ENCODE measurements at places on chromosomes 1 and 21.

DNA sequence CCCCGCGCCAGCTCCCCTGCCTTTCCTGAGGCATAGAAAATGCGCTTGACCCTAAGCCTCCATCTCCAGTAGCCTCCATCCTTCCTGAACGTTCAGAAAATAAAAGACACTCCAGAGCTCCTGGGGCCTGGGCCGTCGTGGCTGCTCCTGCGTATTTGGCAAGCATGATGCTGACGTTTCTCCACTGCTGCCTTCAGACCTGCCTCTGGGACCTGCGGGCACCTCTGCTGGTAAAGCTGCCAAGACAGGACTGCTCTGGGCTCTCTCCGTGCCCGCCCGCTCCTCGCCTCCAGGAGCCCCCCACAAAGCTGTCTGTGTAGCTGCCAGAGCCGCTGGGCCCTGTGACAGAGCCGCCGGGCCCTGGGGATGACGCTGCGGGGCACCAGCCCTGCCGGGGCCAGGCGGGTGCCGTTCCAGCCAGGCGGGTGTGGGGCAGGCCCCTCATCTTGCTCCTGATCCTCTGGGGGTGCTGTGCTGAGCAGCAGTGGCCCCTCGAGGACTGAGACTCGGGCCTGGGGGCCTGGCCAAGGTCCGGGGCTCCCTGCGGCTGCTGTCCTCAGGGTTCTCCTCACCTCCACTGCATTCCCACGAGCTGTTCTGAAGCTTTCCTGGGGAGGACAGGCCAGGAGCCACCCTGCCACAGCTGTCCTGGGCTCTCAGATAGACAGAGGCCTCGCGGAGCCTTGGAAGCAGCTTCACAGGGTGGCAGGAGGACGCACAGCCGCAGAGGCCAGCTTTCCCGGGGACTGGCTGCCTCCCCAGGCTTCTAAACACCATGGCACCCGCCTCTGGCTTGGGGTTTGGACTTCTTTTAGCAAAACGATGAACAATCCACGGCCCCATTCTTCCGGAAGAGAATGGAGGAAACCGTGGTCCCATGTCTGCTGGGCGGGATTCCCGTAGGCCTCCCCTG is 48.1 kb downstream of the MORN1 start:
- DNase-seq: no peak

DNA sequence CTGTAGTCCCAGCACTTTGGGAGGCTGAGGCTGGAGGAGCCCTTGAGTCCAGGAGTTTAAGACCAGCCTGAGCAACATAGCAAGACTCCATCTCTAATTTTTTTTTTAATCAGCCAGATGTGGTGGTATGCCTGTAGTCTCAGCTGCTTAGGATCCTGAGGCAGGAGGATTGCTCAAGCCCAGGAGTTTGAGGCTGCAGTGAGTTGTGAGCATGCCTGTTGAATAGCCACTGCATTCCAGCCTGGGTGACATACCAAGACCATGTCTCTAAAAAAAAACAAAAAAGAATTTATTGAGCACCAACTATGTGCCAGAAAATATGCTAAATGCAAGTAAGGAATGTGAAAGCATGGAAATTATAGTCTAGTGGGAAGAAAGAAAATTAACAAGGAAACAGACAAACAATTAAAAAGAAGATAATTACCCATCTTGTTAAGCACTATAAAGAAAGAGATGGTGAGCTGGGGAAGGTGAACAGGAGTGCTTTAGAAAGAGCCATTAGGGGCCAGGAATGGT is 104.0 kb upstream of the ZNF678 start:
- DNase-seq: no peak

DNA sequence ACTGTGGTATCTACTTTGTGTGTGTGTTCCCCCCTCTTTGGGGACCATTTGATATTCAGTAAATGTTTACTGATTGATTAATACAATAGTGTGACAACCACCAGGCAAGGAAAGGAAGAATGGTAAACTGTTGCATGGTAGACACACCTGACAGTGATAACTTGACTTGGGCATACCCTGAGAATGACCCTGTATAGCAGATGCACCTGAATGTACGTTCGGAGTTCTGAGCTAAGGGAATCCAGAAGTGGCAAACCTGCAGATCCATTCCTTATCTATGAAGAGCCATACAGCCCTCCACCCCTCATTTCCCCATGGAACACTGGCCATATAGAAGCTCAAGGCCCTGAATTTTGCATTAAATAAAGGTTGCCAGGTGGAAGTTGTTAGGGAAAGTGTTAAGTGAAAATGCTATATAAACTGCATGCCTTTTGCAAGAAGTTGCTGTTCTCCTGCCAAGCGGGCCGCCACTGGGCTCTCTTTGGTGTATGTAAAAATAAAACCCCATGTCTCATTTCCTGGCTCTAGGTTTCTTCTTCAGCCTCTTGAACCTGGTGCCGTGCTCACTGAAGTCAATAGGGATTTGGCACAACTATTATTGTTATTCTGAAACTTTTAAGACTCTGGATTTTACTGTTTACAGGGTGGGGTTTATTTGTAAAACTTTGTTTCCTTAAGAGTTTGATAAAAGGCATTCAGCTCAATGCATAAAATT is 32.6 kb upstream of the DENND1B start:
- no peak for DNase-seq

DNA sequence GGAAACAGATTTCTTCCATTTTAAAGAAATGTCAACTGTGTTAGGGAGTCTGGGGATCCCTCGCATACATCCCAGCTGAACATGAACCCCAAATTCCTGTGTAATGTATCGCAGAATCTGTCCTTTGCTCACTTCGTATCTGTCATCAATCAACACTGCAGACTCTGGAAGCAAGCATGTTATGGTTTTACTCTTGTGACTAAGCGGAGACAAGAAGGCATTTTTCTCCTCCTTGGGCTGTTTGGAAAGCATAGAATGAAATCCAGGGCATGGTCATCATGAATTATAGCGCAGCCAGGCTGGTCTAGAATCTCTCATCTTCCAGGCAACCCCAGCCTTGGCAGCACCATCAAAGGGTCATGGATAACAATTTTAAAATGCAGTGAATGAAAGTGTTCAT is 290.2 kb downstream of the KIF26B start:
- no peak for DNase-seq

GRCh38 chr1:12359359-12360133 is 129.7 kb downstream of the VPS13D start:
- no peak for DNase-seq

DNA sequence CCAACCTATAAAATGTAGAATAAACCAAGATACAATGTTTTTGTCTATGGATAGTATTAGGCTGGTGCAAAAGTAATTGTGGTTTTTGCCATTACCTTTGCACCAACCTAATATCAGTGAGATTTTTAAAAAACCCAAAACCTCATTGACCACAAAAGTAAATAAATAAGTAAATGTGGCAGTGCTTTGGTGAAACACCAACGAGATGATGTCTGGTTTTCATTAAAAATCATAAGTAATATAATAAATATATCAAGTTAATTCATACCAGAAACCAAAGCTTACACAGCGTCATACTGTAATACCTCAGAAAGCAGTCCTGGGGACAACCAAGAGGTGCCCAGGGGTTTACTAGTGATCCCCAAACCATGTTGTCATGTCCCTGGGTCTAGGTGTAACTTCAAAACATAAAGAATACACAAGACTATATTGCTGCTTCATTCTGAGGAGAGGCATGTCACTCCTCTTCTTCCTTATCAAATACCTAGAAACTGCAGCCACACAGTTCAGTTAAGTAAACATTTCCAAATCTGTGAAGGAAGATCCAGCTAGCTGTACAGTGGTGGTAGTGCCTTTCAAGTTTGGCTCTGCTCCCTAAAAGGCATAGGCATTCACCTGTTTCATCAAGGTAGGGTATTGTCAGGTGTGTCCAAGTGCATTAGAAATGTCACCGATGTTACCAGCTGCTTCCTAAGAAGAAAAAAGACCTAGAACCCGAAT is 51.6 kb upstream of the ZC3H11B start:
- no peak for DNase-seq

DNA sequence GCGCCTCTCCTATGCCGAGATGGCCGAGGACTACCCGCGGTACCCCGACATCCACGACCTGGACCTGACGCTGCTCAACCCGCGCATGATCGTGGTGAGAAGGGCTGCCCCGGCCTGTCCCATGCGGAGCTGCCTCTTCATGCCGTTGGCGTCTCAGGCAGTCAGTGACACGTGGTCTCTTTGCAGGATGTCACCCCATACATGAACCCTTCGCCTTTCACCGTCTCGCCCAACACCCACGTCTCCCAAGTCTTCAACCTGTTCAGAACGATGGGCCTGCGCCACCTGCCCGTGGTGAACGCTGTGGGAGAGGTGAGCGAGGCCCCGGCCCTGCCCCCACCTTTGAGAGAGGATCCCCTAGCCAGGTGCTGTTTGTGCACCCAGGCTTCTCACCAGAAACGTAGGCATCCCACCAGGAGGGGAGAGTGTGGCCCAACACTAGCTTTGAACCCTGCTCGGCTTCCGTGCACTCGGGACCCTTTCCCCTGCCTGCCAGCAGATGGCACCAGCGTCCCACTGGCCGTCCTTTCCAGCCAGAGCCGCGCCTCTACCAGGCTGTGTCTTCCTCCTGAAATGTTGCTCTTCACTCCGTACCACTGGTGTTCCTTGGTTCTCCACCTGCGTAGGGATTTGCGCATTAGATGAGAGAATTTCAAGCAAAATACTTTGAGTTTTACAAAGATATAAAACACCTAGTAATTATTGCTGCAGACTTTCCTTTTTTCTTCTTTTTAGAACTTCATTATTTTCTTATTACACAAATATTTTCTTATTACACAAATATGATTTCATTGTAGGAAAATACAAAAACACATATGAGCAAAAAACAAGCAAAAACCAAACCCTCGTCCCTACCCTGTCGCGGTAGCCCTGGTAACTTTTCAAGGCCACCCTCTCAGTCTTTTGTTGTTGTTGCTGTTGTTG is 9.0 kb downstream of the NPPA start:
- peak; percentile 51 for DNase-seq

GRCh38 chr1:5271264-5271663 is 616.9 kb downstream of the AJAP1 start:
- no peak for DNase-seq

GRCh38 chr1:1042835-1043234 is 22.9 kb downstream of the AGRN start:
- no peak for DNase-seq

GRCh38 chr21:25387665-25388064 is 219.6 kb downstream of the MRPL39 start:
- DNase-seq: no peak

DNA sequence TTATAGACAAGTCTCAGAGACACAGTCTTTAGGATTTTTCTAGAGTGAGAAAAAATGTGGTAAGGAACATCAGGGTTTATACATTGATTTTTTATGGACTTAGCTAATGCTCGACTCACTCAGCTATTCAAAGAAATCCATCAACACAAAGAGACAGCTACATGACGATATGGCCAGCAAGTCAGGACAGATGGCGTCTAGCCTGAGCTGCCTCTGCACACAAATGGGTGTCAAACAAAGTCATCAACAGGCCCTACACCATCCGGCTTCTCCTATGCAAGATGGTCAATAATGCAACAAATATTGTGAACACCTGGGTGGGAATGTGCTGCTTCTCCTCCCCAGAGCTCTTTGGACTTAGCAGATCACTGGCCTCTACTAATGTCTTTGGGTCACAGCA is 13.3 kb upstream of the ERICH3 start:
- DNase-seq: no peak
